ENCODE measurements at places on chromosomes 7 and 10.

DNA sequence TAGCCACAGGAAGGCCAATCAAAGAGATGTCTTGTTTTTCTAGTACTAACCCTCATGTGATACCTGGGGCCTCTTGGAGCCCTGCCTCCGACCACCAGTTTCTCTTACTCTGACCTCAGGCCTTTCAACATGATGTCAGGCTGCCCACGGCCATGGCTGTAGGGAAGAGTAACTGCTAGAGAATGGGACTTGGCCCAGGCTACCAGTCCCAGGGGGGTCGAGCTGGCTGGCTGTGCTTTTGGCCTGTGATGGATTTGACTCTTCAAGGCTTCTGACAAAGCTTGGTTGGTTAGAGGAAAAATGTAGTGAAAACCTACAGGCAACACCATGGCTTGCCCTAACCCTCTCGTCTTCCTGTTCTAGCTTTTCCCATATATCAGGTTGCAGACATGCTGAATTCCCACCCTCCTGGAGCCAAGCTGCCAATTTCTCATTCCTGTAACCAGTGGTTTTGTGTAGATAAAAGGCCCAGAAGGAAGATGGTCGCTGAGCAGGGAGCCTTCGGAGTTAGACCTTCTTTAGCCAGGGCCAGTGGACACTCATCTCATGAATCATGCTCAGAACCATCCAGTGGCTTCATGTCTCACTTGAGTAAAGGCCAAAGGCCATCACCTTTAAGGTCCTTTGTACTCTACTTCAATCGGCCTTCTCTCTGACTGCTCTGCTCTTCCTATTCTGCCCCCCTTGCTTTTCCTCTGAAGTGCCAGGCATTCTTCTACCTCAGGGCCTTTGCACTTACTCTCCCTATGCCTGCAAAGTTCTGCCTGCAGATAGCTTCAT lies 19.7 kb downstream of the SUFU start:
- no peak overlapping the region for H3K27ac ChIP-seq
- H3K27me3 ChIP-seq: no peaks in the 10 kb centered on the region
- H3K4me3 ChIP-seq: no peak overlapping the region
- H3K36me3 ChIP-seq: peaks cover 22% of the 10 kb centered on the region

DNA sequence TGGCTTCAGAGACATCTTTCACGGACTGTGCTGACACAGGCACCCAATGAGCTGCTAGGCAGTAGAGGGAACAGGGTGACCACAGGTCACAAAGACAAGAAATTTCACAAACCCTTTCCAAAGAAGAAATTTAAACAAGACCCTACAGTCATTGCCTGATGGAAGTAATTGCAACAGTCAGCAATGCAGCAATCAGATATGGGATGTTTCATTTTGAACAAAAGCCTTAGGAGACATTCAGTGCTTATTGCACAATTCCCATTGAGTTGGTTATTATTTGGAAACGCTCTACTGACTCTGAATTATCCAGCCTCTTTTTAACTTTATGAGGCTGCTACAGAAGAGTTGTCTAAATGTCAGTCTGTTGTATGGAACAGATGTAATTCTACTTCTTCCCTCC lies 85.5 kb downstream of the ETV1 start:
- peaks cover 6% of the 10 kb centered on the region for H3K4me1 ChIP-seq
- no peak for DNase-seq
- H3K4me3 ChIP-seq: no peak overlapping the region

DNA sequence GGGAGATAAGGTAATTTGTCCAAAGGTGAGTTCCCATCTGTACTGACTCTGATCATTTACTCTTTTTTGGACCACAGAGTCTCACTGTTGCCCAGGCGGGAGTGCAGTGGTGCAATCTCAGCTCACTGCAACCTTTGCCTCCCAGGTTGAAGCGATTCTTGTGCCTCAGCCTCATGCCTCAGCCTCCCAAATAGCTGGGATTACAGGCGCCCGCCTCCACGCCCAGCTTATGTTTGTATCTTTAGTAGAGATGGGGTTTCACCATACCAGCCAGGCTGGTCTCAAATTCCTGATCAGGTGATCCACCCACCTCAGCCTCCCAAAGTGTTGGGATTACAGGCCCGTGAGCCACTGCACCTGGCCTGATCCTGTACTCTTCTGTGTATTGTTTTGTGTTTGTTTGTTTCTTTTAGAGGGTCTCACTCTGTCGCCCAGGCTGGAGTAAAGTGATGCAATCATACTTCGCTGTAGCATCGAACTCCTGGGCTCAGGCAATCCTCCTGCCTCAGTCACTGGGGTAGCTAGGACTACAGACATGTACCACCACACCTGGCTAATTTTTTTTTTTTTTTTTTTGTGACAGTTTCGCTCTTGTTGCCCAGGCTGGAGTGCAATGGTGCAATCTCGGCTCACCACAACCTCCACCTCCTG lies 2.4 kb downstream of the NOLC1 start:
- H3K4me1 ChIP-seq: peaks cover 19% of the 10 kb centered on the region
- no peak overlapping the region for H3K27ac ChIP-seq
- no peak for DNase-seq
- peak overlapping the region; percentile 37 for H3K4me3 ChIP-seq
- no peaks in the 10 kb centered on the region for H3K27me3 ChIP-seq

DNA sequence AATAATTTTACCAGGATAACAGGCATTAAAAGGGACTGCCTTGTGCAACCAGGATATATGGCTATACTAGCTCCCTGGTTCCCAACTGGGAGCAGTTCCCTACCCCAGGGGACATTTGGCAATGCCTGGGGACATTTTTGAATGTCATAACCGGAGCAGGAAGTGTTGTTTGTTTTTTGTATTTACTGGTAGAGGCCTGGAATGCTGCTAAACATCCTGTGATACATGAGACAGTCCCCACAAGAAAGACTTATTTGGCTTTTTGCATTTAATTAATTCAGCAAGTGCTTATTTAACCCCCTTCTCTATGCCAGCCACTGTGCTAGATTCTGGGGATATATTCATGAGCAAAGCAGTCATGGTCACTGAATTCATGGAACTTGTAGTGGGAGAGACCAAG lies 181.2 kb downstream of the BBS9 start:
- peaks cover 2% of the 10 kb centered on the region for H3K4me1 ChIP-seq
- H3K4me3 ChIP-seq: no peak overlapping the region
- H3K27me3 ChIP-seq: no peaks in the 10 kb centered on the region
- H3K36me3 ChIP-seq: peaks cover 4% of the 10 kb centered on the region
- no peak overlapping the region for H3K27ac ChIP-seq
- no peak for DNase-seq

- no peaks in the 10 kb centered on the region for H3K36me3 ChIP-seq
- no peak overlapping the region for H3K27ac ChIP-seq
- no peak for DNase-seq
- no peaks in the 10 kb centered on the region for H3K4me1 ChIP-seq
- no peak overlapping the region for H3K4me3 ChIP-seq
Observed at GRCh38 chr7:37428681-37429434, 19.8 kb downstream of the ELMO1 start.

GRCh38 chr7:89507034-89507433 lies 647.2 kb upstream of the STEAP1 start:
- no peaks in the 10 kb centered on the region for H3K36me3 ChIP-seq
- H3K27ac ChIP-seq: no peak overlapping the region
- no peak for DNase-seq

Measured in mesothelial cell of epicardium (in vitro differentiated cells).